Left renal pelvis (tissue), 4 donors: ENCODE measurements at places on chromosomes 7 and 10. TPM values are rescaled to one million over a fixed set of nuclear protein-coding genes. Genes with fewer than 3 reads are reported as not detected.

CNNM1 gene
- polyA plus RNA-seq = 0.55 TPM

OPN1SW gene
- 1.3 TPM for polyA plus RNA-seq

ASB10 gene
- not detected for polyA plus RNA-seq

DMBT1 gene
- 0.07 TPM for polyA plus RNA-seq

SSC4D gene
- 6.3 TPM for polyA plus RNA-seq
